Activated CD4-positive, CD25-positive, alpha-beta regulatory T cell treated with anti-CD3 and anti-CD28 coated beads, Interleukin-2, amount 50 U/mL, for 24 hours (primary cell): ENCODE measurements at places on chromosomes 16 and 17.

GRCh38 chr16:88772871-88773811, 11.9 kb downstream of the PIEZO1 start:
- ATAC-seq = no peak

GRCh38 chr17:72531729-72532128, 410.9 kb downstream of the SOX9 start:
- no peak for ATAC-seq

- no peak for ATAC-seq
These were observed 1729.1 kb downstream of the TP53TG3F start for GRCh38 chr16:35188288-35189155.

DNA sequence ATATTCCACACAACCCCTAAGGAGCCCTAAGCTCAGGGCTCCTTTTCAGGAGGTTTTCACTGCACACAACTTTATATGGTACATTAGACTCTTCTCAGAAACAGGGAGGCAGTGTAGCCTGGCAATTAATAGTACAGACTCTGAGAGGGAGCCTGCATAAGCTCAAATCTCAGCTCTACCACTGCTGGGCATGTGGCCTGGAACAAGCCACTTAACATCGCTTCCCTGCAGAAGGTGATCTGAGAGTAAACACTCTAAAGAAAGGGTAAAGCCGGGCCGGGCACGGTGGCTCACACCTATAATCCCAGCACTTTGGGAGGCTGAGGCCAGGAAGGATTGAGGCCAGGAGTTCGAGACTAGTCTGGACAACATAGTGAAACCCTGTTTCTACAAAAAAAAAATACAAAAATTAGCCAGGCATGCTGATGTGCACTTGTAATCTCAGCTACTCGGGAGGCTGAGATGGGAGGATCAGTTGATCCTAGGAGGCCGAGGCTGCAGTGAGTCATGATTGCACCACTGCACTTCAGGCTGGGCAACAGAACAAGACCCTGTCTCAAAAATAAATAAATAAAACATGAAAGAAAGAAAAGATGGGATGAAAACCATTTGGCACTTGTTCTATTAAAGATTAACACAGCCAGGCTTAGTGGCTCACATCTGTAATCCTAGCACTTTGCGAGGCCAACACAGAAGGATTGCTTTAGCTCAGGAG, 70.7 kb upstream of the DNAJA2 start:
- no peak for ATAC-seq

DNA sequence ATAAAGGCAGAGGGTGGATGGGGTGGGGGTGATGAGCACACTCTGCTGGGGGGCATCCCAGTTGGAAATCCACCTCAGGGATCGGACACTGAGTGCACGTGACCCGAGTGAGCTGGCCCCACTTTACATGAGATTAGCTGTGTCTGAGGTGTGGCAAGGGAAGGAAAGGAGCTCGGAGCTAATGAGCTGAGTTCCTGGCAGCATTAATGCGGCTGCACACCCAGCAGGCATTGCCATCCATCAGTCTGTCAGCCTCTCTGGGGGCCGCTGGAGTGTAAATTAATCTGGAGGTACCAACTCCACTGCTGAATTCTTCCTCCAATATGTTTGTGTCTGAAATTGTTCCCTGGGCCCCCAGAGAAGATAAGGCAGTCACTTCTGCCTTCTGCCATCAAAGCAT, 65.5 kb downstream of the HS3ST2 start:
- no peak for ATAC-seq

GRCh38 chr16:68951991-68952877, 108.9 kb downstream of the TANGO6 start:
- ATAC-seq = no peak

GRCh38 chr17:13107676-13108235, 89.9 kb upstream of the ELAC2 start:
- ATAC-seq = no peak

GRCh38 chr16:24188751-24189318, 67.3 kb upstream of the CACNG3 start:
- ATAC-seq = no peak

- peak; percentile 93 for ATAC-seq
These were observed at the start of gene FAM117A for GRCh38 chr17:49763735-49764558. Gene FAM117A, minus strand, starts transcription at chr17:49764131. Its CDS starts 44 bp downstream, at chr17:49764087.

- no peak for ATAC-seq
These were observed 74.8 kb upstream of the SMURF2 start for GRCh38 chr17:64736804-64737492.

DNA sequence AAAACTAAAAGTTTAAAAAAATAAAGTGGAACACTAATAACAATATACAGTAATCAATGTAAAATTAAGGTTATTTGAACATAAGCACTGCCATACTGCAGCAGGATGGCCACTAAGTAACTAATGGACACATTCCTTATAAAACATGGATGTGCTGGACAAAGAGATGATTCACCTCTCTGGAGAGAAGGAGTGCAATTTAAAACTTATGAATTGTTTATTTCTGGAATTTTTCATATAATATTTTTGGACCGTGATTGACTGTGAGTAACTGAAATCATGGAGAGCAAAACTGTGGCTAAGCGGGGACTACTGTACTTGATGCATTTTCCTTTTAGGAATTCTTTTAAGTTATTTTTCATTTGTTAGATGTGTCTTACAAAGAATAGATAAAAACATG, 21.8 kb downstream of the CBFB start:
- ATAC-seq = no peak

DNA sequence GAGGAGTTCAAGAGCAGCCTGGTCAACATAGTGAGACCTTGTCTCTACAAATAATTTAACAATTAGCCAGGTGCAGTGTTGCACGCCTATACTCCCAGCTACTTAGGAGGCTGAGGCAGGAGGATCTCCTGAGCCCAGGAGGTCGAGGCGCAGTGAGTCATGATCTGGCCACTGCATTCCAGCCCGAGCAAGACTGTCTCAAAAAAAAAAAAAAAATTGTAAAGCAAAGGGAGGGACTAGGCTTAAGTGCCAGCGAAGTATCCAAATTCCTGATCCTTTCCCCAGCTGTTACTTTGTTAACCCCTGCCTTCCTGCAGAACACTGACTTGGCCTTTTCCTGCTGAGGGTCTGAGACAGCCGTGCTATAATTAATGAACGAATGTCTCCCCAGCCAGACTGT, 2.7 kb downstream of the GDPD3 start:
- no peak for ATAC-seq

GRCh38 chr17:62014526-62014925, 50.6 kb downstream of the MED13 start:
- no peak for ATAC-seq

DNA sequence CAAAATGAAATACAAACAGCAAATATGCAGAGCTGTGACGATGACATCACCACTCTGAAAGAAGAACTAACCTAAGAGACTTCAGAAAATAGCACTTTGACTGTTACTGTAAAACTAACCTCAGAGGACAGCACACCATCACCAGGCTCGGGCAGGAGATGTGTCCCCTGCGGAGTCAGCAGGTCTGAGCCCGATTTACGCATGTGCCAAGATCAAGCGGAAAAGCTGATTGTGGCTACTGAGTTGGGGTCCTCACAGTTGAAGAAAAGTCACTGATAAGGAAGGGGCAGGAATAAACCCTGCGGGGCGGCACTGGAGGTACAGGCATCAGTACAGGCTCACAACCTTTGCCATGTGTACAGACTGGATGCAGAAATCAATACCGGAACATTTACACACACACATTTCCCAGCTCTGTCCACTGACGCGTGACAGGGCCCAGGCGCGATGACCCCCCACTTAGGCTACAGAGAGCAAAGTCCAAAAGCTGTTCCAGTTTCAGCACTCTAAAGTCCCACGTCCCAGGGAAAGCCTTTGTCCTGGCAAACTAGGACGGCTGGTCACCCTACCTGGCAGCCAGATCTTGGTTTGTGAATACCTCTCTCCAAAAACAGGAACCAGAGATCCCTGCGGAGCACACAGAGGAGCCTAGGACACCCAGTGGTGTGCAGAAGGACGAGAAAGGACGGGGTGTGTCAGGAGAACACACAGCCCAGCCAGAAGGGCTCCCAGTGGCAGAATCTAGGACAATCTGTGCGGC, 21.5 kb downstream of the TRAP1 start:
- ATAC-seq = no peak

- ATAC-seq = no peak
These were observed 6.1 kb upstream of the TSPOAP1 start for GRCh38 chr17:58334661-58335060.

- no peak for ATAC-seq
These were observed 9.7 kb downstream of the RHBDL3 start for GRCh38 chr17:32275060-32276042.

- ATAC-seq = no peak
These were observed 22.1 kb downstream of the PMFBP1 start for GRCh38 chr16:72149676-72150464.

- ATAC-seq = no peak
These were observed 791 bp upstream of the ZNF629 start for GRCh38 chr16:30787613-30788378.
